Amygdala (tissue), 56 donors: ENCODE measurements at places on chromosomes 11 and 22.
A peak's percentile ranks its signal among the peaks of the same experiment; 100 is the strongest.

DNA sequence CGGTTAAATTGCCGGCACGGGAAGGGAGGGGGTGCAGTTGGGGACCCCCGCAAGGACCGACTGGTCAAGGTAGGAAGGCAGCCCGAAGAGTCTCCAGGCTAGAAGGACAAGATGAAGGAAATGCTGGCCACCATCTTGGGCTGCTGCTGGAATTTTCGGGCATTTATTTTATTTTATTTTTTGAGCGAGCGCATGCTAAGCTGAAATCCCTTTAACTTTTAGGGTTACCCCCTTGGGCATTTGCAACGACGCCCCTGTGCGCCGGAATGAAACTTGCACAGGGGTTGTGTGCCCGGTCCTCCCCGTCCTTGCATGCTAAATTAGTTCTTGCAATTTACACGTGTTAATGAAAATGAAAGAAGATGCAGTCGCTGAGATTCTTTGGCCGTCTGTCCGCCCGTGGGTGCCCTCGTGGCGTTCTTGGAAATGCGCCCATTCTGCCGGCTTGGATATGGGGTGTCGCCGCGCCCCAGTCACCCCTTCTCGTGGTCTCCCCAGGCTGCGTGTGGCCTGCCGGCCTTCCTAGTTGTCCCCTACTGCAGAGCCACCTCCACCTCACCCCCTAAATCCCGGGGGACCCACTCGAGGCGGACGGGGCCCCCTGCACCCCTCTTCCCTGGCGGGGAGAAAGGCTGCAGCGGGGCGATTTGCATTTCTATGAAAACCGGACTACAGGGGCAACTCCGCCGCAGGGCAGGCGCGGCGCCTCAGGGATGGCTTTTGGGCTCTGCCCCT lies 529 bp upstream of the CCND1 start:
- DNase-seq = no peak

DNA sequence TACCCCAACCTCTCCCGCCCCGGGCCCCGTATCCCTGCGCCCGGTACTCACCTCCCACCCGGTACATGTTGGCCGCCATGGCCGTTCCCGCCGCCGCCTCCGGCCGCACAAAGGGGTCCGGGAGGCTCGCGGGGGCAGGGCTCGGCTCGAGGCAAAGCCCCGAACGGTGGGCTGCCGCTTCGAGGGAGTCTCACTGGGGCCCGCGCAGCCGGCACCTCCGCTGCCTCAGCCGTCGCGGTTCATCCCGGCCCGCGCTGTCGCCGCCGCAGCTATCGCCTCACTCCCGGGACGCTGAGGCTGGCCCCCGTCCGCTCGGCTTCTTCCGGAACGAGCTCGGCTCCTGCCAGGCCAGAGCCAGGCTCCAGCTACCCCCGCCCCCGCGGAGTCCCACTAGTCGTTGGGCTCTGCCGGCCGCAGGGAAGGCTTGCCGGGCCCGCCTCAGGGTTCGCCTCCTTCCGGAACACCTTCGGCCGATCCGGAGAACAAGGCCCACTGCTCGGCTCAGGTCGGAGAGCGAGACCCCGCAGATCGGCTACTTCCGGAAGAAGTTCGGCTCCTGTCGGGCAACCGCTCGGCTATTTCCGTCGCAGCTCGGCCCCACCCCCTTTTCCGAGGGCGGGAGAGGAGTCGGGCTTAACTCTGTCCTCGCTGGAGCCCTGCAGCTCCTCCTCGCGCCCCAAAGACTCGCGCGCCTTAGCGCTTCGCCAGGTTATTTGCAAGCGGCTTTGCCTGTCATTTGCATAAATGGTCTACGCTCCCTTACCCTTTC lies at the start of gene MTA2:
MTA2 (minus strand) TSS at position 494 of the 769 bp plus-strand sequence; CDS start at position 79, 415 bp downstream.
- peak; percentile 95 for DNase-seq

- no peak for DNase-seq
Measured at GRCh38 chr11:13054278-13054677, 45.2 kb downstream of the RASSF10 start.

DNA sequence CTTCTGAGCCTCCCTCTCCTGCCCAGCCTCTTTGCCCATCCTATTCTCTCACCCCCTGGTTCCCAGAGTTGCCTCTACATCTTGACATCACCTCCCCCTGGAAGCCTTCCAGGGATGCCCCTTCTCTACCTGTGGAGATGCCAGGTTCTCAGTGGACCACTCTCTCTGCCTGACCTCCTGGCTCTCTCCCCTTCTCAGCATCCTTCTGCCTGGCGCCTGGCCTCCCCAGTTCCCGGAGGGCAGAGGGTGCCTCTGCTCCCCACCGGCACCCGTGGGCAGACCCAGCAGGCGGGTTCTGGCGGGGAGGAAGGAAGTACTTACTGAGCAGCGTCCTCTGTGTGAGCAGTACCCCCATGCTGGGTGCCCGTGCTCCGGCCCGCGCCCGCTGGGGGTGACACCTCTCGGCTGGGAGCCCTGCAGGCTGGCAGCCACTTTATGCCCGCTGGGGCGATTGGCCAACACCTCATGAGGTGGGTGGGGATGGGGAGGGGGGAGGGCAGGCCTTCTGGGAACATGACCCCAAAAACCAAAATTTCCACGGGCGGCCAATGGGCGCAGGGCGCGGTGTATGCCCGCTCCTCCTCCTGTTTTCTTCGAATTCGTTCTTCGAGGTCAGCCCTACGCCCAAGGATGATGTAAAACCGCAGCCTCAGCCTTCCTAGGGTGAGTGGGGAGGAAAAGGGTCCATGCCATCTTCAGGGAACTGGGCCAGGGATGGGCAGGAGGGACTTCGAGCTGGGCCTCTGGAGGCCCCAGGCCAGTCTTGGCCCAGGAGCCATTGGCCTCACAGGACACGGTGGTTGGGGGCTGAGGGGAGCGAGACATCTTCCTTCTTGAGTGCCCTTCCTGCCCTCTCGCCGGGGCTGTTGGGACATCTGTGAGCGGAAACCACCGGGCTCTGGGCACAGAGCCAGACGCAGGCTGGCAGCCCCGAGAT lies at the start of gene OSM:
OSM (minus strand) TSS at position 407 of the 937 bp plus-strand sequence; CDS start at position 355, 52 bp downstream.
- peak; percentile 27 for DNase-seq

DNA sequence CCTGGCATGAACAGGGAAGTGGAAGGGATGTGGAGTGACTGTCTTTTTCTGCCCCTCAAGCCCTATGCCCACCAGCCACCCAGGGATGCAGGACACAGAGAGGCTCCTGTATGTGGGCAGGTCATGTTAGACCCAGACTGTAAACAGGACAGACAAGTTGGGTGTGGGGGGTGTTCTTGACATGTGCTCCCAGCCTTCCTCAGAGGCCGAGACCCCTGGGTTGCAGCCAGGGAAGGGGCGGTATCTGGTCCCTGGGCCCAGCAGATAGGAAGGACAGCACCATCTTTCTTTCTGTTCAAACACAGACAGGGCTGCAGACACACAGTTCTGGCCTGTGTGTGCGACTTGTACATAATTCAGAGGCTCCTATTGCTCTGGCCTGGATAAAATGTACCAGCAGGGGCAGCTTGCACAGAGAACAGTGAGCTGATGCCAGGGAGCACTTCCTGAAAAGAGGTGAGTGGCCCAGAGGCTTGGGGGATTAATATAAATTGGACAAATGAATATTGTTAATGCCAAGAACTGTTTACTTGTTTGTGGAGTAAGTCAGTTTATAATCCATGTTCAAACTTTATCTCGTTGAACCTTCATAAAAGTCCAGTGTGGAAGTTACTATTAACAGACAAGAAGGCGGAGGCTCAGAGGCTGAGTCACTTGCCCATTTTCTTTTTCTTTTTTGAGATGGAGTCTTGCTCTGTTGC lies 16.6 kb downstream of the GDPD5 start:
- no peak for DNase-seq

DNA sequence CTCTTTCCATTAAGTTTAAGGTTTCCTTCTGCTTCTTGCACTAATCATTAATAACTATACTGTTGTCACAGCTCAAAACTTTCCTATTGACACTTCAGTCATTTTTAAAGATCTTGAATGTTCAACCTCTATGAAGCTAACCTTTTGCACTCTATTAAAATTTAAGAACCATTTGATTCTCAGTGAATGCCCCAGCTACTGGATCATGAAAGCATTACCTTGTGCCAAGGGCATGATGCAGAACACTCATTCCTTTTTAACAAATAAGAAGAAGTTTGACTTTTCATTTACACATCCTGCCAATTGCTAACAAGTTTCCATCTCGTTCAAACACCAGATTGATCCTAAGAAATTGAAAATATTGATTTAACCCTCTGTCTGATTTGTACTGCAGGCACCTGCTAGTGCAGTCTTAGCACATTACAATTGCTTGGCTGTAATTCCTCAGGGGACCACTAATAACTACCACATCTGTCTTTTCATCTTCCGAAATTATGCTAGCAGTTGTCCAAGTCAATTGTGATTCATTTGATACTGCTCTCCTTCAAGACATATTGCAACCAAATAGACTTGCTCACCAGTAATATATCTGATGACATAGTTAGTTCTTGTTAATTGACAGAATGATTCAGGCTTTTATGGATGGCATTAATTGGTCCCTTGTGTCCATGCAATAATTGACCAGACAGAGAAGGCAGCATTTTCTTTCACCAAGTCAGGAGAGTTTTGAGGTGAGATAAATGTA lies 158.4 kb downstream of the TEAD1 start:
- DNase-seq = no peak

- DNase-seq = no peak
Measured at GRCh38 chr11:65808744-65809341, 22.0 kb downstream of the OVOL1 start.

DNA sequence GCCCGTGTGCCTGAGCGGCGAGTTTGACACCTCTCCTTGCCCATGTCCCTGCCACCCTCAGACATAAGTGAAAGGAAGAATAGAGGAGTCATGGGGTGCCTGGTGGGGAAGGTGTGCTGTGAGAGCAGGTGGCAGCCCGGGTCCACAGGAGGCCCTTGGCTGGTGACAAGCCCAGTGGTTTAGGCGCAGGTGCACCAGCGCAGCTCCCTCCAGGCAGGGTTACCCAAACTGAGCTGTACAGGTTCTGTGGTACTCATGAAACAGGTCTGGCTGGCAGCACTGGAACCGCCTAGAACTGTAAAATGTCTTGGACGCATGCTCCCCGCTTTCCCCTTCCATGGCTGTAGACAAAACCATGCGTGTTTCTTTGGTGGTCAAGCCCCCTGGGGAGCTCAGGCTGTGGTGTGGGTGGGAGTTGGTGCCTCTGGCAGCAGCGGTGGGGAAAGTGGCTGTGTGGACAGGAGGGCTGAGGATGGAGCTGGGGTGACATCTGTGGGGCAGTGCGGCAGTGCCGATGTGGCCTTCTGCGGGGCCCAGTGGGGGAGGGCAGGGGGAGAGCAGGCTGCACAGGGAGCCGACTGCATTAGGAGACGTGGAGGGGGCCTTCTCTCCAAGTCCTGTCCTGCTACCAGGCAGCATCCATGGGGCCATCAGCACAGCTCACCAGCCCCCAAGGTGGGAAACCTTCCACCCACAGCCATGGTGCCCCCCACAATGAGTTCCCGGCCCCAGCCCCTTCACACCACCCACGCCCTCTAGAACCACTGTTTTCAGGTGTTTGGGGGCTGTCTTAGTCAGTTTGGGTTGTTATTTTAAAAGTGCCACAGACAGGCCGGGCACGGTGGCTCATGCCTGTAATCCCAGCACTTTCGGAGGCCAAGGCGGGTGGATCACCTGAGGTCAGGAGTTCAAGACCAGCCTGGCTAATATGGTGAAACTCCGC lies 5.6 kb upstream of the GTSE1 start:
- no peak for DNase-seq

DNA sequence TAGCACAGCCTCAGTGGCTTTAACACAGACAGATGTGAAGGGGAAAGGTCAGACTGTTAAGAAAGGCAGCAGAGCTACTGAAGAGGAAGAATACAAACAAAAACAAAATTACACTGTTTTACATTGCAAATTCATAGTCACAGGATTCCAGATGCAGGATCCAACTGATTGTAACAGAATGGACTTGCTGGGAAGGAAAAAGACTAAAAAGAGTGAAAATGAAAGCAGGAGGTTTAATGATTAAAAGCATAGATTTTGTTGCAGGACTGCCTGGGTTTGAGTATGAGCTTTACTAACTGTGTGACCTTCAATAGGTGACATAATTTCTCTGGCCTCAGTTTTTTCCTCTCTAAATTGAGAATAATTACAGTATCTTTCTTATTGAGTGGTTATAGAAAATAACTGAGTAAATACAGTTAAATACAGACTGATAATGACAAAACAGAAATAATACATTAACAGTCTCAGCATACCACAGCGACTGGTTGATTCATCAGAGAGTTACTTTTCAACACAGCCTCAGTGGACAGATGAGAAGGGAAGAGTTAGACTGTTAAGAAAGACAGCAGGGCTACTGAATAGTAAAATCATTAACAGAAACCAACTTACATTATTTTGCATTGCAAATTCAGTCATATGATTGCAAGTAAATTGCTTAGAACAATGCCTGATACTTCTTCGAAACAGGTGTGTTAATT lies 704.2 kb upstream of the TENM4 start:
- DNase-seq = no peak

DNA sequence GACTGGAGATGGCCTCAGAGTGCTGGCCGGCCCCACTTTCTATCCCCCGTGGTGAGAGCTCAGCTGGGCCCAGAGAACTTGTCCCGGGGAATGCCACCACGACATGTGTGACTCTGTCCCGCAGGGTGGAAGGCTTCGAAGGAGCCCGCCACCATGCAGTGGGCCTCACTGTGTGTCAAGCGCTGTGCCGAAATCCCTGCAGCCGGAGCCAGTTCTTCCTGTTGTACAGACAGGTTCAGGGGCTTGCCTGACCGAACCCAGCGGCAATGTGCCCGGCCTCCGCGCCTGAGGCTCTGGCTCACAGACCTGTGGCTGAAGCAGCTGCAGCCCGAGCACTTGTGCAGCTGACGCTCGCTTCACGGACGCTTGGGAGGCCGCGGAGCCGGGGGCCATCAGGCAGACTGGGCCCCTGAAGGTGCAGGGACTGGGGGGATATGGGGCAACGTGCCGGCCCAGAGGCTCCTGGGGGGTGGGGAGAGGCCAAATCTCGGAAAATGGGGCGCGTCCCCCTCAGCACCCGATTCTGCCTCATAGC lies 650 bp downstream of the PPM1F start:
- DNase-seq = no peak

- DNase-seq = no peak
Measured at GRCh38 chr22:25555586-25555985, 8.9 kb upstream of the GRK3 start.

DNA sequence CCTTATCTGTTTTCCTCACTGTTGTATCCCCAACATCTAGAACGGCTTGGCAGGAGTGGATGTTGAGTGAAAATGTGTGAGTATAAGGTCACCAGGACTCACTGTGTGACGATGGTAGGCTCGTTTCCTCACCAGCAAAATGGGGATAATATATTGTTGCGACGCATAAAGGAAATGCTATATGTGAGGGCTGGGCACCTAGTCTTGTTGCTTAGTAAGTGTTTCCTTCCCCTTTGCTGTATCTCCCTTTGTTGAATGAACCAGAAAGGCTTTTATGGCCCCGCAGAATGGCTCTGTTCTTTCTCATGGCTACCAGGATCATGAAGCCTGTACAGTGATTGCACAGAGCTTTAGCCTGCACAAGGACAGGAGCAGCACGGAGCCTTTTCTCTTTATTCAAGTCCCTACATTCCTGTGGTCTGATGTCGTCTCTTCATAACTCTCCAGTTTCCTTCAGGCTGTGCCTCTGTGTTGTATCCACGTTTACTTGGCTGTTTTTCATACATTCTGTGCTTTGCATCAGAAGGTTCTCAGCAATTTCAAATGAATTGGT lies 5.4 kb downstream of the TNRC6B start:
- no peak for DNase-seq
